ENCODE measurements at places on chromosomes 2 and 18.

DNA sequence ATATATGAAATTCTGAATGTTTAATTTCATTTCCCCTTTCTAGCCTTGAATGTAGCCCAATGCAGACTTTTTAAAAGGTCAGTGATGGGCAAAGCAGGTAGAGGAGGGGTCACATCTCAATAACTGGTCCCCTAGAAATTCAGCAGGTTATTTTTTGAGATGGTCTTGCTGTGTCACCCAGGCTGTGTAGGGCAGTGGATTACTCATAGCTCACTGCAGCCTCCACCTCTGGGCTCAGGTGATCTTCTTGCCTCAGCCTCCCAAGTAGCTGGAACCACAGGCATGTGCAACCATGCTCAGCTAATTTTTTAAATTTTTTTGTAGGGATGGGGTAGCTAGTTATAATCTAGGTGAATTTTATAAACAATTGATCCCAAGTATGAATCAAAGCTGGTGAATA, 8.8 kb downstream of the IAH1 start:
- no peak for DNase-seq

- no peak for DNase-seq
Measured at GRCh38 chr18:25174324-25174723, 177.6 kb downstream of the ZNF521 start.

DNA sequence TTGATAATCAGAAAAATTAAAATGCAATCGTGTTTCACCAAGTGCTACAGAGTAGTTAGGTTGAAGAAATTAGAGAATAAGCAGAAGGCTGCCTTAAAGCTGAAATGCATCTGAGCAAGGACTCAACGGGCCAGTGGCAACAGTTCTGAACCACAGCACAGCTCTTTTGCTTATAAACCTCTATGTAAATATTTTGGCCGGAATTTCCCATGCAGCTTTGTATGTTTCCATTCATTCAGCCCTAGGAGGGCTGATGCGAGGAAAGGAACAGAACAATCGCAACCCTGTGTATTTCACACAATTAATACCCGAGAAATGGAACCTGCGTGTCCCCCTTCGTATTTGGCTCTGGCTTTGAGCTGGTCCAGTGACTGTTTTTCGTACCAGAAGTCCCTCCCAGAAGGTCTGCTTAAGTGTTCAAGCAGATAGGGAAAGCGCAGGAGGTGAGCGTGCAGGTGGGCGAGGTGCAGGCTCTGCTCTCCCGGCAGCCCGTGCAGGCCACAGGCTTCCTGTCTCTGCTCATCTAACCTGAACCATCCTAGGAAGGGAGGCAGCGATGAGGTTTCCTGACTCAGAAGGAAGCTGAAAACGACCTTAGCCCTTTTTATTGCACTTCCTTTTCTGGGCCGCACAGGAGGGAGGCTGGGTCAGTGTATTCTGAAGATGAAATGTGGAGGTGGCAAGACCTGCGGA, 67.3 kb downstream of the ASB1 start:
- DNase-seq, result no peak

DNA sequence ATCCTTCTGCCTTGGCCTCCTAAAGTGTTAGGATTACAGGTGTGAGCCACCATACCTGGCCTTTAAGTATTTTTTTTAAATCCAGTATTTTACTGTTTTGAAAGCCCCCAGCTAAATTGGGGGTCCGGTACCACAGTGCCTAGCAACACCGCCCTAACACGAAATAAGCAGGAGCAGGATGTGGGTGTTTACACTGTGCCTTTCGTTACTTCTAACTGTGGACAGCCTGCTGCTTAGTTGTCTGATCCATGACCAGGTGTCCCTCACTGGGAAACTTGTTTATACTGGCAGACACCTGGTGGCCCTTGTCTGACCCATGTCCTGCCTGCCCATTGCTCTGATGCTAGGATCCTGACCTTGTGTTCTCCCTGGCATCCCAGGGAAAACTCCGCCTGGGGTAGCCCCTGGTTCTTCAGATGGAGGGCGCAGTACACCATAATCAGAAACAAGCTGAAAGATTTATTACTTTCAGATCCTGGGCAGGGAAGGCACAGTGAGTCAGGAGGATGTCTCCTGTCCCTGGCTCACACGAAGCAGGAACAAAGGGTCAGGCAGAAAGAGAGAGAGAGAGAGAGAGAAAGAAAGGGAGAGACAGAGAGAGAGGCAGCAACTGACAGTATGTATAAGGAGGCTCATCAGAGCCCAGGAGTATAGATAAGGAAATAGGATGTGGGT, 55.7 kb downstream of the NCAPH start:
- DNase-seq, result no peak

DNA sequence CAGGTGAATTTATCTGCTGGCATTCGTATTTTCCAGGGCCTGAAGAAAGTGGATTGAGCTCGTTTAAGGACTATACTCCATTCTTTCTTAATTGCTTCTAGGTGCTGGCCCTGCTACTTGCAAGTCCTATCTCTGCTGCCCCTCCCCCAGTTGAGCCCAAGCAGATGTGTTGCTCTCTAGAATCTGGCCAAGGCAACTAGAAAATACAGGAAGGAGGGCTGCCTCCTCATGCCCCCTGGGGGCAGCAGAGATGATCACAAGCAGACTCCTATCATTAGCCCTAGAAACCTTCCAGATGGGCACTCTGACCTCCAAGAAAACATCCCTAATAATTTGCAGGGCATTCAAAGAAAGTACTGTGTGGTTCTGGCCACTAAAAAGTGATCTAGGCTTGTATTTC, 72.5 kb upstream of the CYP26B1 start:
- DNase-seq, result peak; percentile 40

GRCh38 chr2:241340631-241341163, 15.4 kb upstream of the FARP2 start:
- DNase-seq, result peak; percentile 33

DNA sequence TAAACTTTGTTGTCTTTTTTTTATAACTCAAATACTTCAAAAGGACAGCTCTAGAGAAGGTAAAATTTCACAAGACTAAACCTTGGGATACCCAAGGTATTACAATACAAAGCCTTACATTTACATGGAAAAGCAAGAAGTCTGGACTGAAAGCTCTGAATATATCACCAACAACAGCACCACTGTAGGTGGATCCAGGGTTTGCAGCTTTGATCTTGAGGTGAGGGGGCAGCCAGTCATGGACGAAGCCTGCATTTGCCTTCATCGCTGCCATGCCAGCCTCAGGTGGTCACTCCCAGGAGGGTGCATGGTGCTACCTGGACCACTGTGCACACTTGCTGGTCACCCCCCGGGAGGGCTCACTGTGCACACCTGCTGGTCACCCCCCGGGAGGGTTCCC, 36.6 kb downstream of the RBFA start:
- no peak for DNase-seq

- DNase-seq, result no peak
Measured at GRCh38 chr2:205860181-205860580, 177.9 kb downstream of the NRP2 start.

GRCh38 chr2:64133354-64133753, 10.9 kb downstream of the PELI1 start:
- no peak for DNase-seq

DNA sequence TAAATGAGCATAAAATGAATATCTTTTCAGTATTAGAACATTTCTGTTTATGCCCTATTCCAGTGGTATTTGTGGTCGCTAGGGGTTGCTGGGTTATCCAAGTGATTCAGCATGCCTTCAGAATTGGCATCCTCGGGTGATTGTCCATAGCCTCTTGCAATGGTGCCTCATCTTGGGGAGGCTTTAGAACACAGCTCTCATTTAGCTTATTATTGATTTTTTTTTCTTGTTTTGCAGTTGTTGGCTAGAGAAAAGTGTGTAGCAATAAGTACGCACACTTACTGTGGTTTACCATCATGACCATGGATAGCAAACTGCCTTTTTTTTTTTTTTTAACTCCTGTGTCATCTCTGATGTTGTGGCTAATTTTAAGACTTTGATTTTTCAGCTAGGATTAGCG, 33.6 kb downstream of the PLEKHA3 start:
- DNase-seq, result no peak

- peak; percentile 3 for DNase-seq
Measured at GRCh38 chr2:107028661-107029060, 142.7 kb upstream of the ST6GAL2 start.

DNA sequence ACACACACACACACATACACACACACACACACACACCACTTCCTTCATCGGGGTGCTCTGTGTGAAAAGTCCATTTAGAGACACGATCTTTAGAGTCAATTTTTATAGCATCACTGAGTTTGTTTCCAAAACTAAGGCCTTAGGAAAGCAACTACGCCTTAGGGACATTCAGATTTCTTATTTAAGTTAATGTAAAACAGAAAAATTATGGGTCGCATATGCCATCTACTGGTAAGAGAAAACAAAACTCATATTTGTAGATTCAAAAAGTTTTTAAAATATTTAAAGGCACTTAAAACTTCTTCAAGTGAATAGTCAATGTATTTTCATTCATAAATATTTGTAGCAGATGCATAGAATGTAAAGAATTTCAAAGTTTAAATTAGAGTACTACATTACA, 166.2 kb downstream of the ATAD2B start:
- DNase-seq, result peak; percentile 47

DNA sequence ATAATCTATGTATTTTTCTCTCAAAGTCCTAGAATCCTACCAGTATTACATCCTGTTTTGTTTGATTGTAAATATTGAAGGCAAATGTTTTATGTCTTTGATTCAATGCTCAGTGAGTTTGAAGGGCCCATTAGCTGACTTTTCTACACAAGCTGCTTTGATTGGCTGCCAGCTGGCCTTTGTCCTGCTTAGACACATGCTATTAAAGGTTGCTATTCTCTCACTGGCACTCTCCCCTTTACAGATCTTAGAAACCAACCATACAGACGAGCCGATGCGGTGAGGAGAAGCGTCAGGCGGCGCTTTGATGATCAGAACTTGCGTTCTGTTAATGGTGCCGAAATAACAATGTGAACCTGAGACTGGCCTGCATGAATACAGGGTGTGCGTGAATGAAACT, 69.7 kb downstream of the PRPF40A start:
- DNase-seq, result no peak

DNA sequence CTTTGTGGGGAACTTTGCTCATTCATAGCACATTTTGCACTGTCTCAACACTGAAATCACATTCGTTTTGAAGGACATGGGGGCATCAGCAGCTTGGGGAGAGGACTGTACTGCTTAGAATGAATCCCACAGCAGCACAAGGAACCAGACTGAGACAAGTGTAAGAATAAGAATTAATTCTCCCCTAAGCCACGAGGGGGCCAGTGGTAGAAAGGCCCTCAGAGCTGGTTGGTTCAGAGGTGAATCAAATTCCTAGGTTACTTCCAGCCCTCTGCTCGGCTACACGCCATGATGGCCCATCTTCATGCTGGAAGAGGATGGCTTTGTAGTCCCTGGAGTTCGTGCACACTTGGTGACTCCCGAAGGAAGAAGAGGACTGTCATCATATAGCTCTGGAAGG, 12.0 kb upstream of the MC5R start:
- DNase-seq, result peak; percentile 49

DNA sequence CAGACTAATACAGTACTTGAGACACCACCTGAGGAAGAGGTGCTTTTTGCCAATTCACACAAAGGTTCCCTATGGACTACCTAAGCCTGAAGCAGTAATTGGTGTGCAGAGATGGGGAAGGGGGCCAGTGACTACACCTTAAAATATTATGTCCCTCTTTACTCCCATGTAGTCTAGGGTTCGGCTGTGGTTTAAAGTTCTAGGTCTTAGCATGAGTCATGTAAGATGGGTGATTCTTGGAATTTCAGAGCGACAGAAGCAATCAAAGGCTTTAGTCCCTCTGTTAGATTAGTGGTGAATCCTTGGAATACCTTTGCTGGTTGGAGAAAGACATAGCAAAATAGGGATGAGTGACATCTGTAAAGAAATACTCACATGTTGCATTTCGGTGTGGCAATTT, 14.3 kb upstream of the CCDC85A start:
- DNase-seq, result no peak

- no peak for DNase-seq
Measured at GRCh38 chr2:235371018-235371417, 122.8 kb upstream of the AGAP1 start.

DNA sequence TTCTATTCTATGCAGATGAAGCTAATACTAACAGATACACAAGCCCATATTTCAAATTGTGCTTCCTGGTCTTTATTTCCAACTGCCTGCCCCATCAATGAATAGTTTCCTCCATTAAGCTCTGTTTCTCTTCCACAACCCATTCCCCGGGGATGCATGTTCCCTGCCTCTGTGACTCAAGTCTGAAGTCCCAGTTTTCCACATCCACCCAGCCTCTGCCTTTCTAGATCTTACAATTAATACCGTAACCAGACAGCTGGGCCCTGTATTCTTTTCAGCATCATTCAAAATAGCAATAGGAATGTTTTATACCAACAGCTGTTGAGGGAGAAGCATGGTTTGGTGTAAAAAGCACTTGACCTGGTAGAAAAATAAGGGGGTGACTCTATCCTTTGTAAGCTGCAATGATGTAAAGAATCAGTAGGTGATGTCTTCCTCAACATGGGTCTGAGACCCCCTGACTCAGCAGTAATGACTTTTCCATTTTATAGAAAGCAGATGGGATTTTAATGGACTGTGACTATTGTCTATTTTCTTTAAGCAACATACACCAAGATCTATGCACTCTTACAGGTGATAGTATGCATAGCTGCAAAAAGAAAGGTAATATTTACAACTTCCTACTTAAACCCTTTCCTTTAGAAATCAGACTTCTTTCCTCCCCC, 46.1 kb upstream of the DAPL1 start:
- DNase-seq, result no peak

- DNase-seq, result no peak
Measured at GRCh38 chr2:226909126-226909525, 73.3 kb downstream of the RHBDD1 start.

- DNase-seq, result no peak
Measured at GRCh38 chr2:59342166-59342565, 1101.0 kb upstream of the FANCL start.

GRCh38 chr2:54999182-54999581, 51.1 kb downstream of the RTN4 start:
- peak; percentile 60 for DNase-seq

- peak; percentile 30 for DNase-seq
Measured at GRCh38 chr2:24919506-24920097, 435 bp downstream of the ADCY3 start.

- no peak for DNase-seq
Measured at GRCh38 chr2:106825161-106825560, 60.8 kb downstream of the ST6GAL2 start.

GRCh38 chr2:127413782-127414637, 4.2 kb upstream of the PROC start:
- no peak for DNase-seq

DNA sequence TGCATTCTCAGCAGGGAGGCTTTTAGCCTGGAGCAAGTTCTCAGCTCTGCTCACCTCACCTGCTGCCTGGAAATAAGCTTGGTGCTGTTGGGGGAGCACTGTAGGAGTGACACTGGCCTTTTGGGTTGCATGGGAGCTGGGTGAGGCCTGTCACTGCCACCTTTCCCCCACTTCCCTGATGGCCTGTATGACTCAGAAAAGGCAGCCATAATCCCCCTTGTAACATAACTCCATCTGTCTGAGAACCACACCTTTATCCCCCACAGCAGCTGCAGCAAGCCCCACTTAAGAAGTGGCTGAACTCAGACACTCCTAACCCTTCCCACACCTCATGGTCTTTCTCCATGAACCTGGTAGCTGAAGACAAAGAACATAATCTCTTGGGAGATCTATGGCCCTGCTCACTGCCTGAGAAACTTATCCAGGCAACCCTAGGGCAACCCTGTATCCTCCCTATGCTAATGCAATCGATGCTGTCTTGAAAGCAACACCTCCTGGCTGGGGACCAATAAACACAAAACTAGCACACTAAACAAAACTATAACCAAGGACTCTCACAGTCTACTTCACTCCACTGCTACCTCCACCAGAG, 258.9 kb upstream of the OSR1 start:
- no peak for DNase-seq

- no peak for DNase-seq
Measured at GRCh38 chr18:68263481-68263880, 451.4 kb downstream of the TMX3 start.

- no peak for DNase-seq
Measured at GRCh38 chr2:278927-279320, 9.0 kb downstream of the ALKAL2 start.

Measured in hematopoietic multipotent progenitor cell treated with erythropoietin and hydrocortisone succinate and interleukin-3 and kit ligand, for 6 days (in vitro differentiated cells).